ENCODE measurements at places on chromosomes 6 and 20. TPM values are rescaled to one million over a fixed set of nuclear protein-coding genes. Genes with fewer than 3 reads are reported as not detected.

- no peak for DNase-seq
Measured at GRCh38 chr6:36985417-36985807, 584 bp downstream of the MTCH1 start.

DNA sequence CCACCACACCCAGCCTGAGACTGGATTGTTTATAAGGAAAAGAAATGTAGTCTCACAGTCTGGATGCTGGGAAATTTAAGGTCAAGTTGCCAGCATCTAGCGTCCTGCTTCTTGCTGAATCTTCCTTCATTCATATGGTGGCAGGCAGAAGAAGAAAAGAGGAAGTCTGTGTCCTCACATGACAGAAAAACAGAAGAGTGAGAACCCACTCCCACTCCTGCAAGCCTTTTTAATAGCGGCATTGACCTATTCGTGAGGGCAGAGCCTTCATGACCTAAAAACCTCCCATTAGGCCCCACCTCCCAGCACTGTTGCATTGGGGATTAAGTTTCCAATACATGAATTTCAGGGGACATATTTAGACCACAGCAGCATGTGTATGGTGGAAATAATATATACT is 160.8 kb upstream of the BMP2 start:
- no peak for DNase-seq

GRCh38 chr6:162173466-162173865 is 554.1 kb downstream of the PRKN start:
- no peak for DNase-seq

DNA sequence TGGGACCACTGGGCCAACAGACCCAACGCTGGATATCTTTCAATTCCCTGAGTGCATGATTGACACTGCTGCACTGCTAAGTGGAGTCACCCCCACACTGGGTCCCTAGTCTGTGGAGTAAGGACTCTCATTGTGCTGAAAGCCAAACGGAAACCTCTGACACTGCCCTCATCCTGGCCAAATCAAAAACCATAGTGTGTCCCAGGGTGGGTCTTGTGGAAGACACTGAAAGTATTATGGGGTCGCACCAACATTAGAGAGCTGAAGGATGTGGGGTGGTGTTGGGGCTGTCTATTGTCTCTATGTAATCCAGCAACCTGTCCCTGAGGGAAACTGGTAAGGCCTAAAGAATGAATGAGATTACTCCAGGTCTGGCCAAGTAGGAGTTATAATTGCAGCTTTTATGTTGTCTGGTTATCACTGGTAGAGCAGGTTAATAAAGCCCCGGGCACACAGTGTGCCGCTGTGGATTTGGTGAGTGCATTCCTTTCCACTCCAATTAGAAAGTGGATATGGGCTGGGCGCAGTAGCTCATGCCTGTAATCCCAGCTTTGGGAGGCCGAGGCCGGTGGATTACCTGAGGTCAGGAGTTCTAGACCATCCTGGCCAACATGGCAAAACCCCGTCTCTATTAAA is 57.9 kb downstream of the HLA-A start:
- no peak for DNase-seq

GRCh38 chr6:126540161-126540560 is 200.2 kb downstream of the CENPW start:
- no peak for DNase-seq

DNA sequence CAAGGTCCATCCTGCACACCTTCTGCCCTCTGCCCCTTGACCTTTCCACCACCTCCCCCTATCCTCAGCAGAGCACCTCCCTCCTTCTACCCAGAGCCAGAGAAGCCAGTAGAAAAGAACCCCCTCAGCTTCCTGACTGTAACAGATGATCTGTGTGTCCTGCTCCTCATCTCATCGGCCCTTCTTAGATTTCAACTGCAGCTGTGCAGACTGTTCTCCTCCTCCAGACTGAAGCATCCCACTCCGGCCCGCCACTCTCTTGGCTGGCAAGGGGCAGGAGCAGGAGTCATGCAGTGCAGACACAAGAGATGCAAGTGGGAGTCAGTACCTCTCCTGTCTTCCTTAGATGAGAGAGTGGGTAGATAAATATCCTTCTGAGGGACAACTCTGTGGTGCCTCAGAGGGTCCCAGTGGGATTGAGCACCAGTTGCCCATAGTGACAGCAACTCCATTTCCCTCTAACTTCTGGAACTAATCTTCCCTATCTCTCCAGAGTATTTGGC is 163.5 kb upstream of the MLN start:
- DNase-seq = no peak

GRCh38 chr20:56609321-56609720 is 19.8 kb upstream of the TFAP2C start:
- DNase-seq = no peak

GRCh38 chr6:151803743-151804142 is 3.7 kb upstream of the ESR1 start:
- no peak for DNase-seq

- no peak for DNase-seq
Measured at GRCh38 chr6:44477293-44477894, 89.9 kb downstream of the CDC5L start.

DNA sequence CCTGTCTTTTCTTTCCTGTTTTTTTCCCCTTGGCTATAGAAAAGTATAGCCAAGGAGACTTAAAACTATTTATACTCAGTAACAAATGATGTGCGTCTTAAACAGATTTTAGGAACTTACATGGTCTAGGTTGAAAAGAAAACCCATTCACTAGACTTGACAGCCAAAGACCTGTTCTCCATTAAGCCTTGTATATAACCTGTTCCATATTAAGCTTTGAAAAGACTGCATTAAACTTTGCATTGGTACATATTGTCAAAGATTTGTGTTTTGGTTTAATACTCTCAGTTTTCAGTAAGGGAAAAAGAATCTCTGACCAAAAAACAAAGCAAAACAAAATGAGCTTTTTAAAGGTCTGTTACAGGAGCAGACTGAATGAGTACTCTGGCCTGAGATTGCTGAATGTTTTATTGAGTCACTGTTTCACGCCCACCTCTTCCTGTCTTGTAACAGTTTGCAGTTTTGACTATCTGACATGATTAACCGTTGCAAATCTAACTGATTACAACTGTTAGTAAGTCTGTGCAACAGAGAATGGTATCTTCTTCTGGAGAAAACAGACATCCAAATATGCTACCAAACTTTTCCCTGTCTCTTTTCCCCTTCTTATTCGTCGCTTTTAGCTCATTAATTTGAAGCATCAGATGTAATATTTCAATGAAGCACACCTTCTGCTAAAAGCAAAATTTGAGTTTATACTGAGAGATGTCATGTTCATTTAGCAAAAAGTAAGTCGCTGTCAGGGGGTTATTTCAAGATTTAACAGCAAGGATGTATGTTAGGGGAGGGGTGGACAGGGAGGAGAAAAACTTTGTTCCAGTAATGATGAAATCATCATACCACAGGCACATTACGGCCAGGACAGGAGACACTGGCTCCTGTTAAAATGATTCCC is 59.1 kb upstream of the SUPT3H start:
- DNase-seq = no peak

- no peak for DNase-seq
Measured at GRCh38 chr6:139327038-139327437, 35.2 kb upstream of the TXLNB start.

GRCh38 chr6:85135376-85136094 is 314.3 kb upstream of the NT5E start:
- DNase-seq = no peak

GRCh38 chr6:26445934-26446667 is 5.8 kb downstream of the BTN3A3 start:
- no peak for DNase-seq

DNA sequence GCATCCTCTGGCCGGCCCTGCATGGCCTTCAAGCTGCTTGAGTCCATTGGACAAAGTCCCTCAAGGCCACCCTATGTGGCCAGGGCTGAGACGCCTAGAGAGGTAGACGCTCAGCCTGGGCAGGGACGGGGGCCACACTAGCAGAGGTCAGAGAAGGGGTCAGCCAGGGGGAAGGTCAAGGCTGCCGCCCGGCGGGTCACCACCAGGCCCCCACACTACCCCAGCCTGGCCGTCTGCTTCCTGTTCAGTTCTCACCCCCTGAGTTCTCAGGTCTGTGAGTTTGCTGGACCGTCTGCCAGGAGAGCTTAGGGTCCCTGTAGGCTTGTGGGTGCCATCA is 37.3 kb downstream of the NTSR1 start:
- no peak for DNase-seq

DNA sequence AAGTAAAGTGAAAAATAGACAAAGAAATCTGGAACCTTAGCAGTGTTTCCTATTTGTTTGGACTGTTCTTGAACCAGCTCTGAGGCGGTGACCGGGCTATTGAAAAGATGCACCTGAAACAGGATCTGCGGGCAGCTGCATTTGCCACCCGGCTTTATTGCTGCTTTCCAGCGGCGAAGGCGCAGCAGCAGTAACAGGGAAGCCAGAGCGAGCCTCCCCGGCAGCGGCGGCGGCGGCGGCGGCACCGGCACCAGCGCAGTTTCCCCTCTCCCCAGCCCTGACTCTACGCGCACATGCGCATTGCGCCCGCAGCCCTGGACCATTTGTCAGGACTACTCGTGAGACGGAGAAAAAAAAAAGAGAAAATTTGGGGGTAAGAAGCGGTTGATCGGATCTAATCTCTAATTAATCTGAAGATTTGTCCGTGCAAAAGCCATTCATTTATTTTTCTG is at the start of gene L3MBTL3:
TSS of gene L3MBTL3 (plus strand) at position 290 of the 452 bp plus-strand sequence. CDS start 24,119 bp downstream, outside the sequence.
- peak; percentile 88 for DNase-seq

- DNase-seq = no peak
Measured at GRCh38 chr6:19802656-19803055, 34.5 kb upstream of the ID4 start.

- DNase-seq = no peak
Measured at GRCh38 chr20:51460569-51461265, 81.8 kb downstream of the NFATC2 start.

GRCh38 chr6:29708432-29709179 is 14.6 kb upstream of the HLA-F start:
- DNase-seq = no peak

Gene FOXQ1
- polyA plus RNA-seq = 2.6 TPM

Gene HUS1B
- 0.12 TPM for polyA plus RNA-seq

Gene RBPJL
- 1,163 TPM for polyA plus RNA-seq

Gene ANKRD66
- not detected for polyA plus RNA-seq

Gene PRKN
- polyA plus RNA-seq = 7.2 TPM

Gene KCNQ2
- polyA plus RNA-seq = 12.5 TPM

Gene RGS17
- 3.5 TPM for polyA plus RNA-seq

Gene ZC3H12D
- 0.16 TPM for polyA plus RNA-seq

All from pancreas (tissue), 10 donors.